Activated naive CD4-positive, alpha-beta T cell treated with anti-CD3 and anti-CD28 coated beads, Interleukin-2, amount 50 U/mL, for 72 hours (primary cell): ENCODE measurements at places on chromosomes 2 and 18.

DNA sequence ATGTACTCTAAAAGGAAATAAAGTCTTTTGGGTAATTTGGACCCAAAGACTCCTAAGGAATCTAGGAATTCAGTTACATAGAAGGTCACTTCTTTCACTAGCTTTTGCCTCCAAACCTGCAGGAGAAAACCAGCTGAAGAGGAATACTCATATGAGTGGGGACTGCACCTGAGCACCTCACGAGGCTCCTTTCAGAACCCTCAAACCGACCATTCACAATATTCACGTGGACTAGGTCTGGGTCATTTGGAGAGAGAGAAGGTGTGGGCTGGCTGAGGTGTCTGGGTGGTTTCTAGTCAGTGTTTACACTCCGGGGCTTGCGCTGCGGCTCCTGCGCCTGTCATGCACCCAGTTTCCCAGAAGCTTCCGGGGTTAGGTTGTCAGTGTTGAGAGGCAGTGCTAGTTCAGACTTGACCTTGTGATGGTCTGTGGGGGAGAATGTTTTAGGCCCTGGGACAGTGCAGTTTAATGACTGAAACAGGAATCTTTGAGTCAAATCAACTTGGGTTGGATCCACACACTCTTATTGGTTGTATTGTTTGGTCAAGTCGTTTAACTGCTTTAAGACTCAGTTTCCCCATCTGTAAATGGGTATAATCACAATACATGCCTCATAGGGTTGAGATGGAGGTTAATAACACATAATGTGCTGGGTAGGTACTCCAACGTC lies 78.4 kb downstream of the LIMS1 start:
- peak; percentile 42 for DNase-seq

GRCh38 chr2:30710016-30710415 lies 97.2 kb downstream of the CAPN13 start:
- no peak for DNase-seq

GRCh38 chr18:23851470-23852002 lies 162.3 kb downstream of the LAMA3 start:
- no peak for DNase-seq

- no peak for DNase-seq
Observed at GRCh38 chr2:3151153-3151918, 226.3 kb downstream of the EIPR1 start.

- no peak for DNase-seq
Observed at GRCh38 chr2:138170485-138170884, 206.2 kb downstream of the HNMT start.

DNA sequence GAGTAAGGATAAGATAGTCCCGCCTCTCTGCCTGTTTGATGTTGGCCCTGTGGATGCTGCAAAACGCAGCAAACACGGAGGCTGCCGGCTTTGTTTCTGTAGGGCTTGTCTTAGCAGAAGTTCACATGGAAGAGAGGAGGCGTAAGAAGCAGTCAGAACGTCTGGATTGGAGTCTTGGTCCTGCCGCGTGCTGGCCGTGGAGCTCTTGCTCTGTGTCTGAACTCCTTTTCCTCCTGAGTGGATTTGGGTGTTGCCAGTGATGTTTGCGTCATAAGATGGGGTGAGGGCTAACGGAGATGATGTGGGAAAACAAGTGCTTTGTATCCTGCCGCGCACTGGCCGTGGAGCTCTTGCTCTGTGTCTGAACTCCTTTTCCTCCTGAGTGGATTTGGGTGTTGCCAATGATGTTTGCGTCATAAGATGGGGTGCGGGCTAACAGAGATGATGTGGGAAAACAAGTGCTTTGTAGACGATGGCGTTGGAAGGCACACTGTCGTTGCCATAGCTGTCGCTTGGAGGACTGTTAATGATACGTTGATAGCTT lies 240.9 kb downstream of the AGAP1 start:
- DNase-seq, result no peak

DNA sequence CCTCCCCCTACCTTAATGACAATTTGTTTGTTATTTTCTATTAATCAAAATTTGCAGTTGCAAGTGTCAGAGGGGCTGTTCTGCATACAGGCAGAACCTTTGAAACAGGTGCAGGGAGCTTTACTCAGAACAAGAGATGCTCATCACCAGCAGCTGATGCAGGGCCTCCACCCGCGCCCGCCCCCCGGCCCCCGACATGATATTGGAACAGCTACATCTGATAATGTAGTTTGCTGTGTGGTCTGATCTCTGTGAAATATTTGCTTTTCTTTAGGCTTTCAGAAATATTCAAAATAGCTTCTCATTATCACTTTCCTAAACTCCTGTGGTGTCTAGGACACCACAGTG lies 130.0 kb downstream of the PRKCE start:
- DNase-seq, result no peak

DNA sequence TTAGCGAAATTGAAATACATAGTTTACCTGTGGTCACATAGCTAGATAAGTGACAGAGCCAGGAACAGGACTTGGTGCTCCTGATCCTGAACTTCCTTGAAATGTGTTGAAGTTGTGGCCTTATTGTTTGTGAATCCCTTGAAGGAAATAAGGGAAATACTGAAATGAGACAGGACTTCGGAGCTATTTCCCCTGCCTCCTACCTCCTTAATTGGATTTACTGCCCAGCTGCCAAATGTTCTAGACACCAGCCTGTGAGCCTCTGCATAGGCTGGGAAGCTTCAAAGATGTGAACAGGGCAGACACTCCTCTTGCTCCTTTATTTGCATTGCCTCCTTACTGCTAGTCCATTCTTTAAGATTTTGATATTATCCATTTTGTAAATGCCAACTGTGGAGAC lies 135.2 kb downstream of the PRPF40A start:
- DNase-seq, result no peak

GRCh38 chr2:183089192-183089851 lies 10.8 kb downstream of the DUSP19 start:
- DNase-seq, result no peak

DNA sequence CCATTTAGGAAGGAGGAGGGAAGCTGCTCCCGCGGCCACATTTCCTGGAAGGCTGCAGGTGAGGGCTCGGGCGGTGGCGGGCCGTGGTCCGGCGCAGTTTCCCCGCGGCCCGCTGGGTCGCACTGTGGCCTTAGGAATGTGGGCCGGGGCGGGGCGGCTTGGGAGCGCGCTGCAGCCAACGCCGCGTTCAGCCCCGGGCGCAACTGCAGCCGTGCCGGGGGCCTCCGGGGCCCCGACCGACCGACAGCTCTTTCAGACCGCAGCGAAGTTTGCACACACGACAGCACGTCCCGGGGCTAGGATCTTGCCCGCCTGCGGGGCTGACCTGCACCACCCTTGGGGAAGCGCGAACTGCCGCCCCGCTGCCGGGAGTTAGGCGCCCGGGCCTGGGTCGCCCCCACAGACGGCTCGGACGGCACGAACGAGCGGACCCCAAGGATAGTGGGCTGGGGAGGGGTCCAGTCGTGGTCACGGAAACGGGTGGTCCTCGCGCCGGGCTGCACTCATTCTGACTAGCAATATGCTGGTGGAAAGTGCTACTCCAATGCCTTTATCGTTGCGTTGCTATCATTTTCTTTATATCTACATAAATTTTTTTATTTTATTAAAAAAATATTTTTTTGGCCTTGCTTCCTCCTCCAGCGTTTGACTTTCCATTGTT lies 69.9 kb upstream of the DLX2 start:
- DNase-seq, result peak; percentile 74
